ENCODE measurements at places on chromosomes 13 and 19.
A peak's percentile ranks its signal among the peaks of the same experiment; 100 is the strongest.

GRCh38 chr19:47176071-47176626, 45.5 kb downstream of the SAE1 start:
- no peak for DNase-seq

DNA sequence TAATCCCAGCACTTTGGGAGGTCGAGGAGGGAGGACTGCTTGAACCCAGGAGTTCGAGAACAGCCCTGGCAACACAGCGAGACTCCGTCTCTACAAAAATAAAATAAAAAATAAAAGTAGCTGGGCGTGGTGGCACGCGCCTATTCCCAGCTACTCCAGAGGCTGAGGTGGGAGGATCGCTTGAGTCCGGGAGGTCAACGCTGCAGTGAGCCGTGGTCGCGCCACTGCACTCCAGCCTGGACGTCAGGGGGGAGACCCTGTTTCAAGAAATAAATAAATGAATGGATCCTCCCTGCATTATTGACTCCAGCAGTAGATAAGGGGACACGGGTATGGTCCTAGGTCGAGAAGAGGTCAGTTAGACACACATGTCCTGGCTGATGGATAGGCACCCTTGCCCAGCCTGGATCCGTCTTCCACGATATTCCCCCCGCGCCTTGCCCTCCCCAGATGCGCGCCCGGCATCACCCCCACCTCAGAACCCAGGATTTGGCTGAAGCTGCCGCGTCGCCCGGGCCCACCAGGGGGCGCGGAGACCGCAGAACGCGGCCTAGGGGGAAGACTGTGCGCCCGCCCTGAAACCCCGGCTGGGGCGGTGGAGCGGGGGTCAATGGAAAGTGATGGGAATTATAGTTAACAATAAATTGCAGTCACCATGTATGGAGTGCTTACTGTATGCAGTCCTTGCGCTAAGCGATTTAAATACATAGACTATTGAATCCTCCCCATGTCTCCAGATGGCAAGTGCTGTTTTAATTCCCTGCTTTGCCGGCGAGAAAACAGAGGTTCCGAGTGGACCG, 2.1 kb upstream of the HOOK2 start:
- peak; percentile 14 for DNase-seq

DNA sequence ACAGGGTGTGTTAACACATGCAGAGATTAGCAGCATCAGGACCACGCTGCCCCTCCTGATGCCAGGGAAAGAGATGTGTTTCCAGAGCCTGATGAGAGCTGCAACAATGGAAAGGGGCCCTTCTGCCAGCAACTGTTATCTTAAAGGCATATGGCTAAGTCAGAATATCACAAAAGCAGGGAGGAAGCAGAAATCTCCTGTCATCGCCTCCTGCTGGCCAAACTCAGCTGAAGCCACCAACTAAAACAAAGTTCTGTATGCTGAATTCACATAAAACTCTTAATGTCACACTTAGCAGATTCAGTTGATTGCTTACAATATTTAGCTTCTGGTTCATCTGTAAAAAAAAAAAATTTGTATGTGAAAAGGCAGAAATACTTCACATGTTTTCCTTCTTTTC, 178.2 kb downstream of the GPC5 start:
- DNase-seq = no peak

GRCh38 chr13:44739539-44739938, 163.4 kb upstream of the TSC22D1 start:
- DNase-seq = no peak

DNA sequence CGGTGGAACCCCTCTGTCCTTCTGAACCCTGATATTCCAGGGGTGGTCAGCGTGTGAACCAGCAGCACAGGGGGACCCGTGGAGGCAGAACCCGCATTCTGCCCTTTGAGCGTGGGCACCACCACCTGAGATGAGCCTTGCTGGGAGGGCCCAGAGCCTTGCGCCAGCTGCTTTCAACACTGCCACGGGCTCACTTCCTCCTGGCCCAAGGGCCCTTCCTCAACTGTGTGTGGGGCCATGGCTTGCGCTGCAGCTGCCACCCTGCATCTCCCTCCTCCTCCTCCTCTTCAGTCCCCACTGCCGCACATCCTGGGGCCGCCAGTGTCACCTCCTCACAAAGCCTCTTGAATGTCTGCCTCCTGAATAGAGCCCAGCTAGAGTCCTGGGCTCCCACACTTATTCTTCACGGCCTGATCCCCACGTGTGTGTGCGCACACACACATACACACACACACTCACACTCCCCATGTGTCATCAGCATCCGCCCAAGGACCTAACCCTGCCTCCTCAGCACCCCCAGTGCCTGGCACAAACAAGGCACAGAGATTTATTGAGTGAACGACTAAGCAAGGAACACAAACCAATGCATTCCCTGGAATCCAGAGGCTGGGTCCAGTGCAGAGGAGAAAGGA, 26.9 kb upstream of the TMEM160 start:
- DNase-seq = peak; percentile 59

DNA sequence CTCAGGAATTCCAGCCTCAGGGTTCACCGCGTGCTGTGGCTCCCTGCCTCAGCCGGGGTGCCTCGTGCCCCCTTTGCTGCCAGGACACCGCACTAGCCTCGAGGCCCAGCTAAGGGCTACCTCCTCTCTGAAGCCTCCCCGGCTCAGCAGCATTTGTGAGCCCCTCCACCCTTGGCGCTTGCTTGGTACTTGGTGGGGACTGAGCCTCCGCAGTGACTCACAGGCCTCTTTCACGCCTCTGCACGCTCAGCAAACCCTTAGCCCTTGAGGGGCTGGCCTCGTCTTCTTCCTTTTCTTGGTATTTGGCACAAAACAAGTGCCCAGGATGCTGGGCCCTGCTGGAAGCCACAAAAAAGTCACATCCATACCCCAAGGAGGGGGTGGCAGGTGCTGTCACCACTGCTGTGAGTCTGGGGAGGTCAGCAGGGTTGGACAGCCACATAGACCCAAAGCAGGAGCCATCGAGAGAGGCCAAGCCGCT, 85.4 kb upstream of the TM9SF2 start:
- DNase-seq = no peak

GRCh38 chr13:100517135-100517534, 71.5 kb downstream of the GGACT start:
- DNase-seq = no peak

DNA sequence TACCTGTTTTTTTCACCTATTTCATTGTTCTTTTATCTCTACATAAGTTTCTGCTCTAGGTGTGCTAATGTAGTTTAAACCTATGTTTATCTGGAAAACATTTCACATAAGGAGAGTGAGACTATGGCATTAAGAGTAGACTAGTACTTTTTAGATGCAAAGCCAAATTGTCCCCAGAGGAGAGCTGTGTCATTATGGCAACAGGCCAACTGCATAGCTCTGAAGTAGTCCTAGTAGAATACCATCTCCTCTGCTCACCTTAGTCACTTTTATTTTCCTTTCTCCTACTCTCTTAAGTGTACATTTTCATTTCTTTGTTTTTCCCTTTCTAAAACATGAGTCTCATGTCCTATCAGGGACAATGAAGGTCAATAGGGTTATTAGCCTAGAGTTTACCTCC, 123.1 kb downstream of the ITGBL1 start:
- no peak for DNase-seq

DNA sequence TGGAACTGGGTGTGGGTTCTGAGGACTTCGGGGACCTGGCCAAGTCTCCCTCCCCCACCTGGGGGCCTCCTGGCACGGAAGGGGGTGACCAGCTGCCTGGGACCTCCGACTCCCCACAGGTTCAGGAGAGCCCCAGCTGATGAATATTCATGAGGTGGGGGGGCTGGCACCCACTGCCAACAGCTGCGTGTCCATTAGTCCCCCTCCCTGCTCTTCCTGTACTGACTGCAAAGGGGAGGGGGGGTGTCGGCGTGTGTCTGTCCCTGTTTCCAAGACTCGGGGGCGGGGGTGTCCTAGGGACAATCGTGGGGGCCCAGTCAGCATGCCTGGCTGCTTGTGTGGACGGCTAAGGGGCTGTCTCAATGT, 10.6 kb upstream of the NFIX start:
- DNase-seq = no peak

- DNase-seq = no peak
Measured at GRCh38 chr13:99287551-99287950, 19.6 kb downstream of the GPR183 start.

DNA sequence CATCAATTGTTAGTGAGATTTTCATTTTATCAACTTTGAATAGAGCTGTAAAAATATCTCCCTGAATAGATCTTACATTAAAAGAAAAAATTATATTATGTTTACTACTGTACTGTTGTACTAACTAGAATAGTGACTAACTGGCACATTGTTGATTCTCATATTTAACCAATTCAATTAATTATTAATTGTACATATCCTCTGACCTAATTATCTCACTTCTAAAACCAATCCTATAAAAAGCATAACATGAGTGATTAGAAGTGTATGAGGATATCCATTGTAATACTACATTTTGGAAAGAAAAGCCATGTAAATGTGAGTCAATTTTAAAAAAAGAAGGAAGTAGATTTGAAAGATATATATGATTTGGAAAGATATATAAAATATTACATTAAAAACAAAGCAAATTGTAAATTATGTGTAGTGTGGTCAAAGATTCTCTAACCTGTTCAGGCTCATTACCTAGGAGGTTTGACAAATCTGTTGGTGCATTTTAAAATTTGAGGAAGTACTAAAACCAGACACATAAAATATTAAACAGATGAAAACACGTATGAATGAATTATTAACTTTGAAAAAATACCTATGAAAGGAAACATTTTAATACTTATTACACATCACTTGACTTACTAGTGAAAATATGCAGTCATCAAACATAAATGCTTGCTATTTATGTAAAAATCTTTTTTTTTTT, 829.8 kb upstream of the SLC10A2 start:
- DNase-seq = no peak

DNA sequence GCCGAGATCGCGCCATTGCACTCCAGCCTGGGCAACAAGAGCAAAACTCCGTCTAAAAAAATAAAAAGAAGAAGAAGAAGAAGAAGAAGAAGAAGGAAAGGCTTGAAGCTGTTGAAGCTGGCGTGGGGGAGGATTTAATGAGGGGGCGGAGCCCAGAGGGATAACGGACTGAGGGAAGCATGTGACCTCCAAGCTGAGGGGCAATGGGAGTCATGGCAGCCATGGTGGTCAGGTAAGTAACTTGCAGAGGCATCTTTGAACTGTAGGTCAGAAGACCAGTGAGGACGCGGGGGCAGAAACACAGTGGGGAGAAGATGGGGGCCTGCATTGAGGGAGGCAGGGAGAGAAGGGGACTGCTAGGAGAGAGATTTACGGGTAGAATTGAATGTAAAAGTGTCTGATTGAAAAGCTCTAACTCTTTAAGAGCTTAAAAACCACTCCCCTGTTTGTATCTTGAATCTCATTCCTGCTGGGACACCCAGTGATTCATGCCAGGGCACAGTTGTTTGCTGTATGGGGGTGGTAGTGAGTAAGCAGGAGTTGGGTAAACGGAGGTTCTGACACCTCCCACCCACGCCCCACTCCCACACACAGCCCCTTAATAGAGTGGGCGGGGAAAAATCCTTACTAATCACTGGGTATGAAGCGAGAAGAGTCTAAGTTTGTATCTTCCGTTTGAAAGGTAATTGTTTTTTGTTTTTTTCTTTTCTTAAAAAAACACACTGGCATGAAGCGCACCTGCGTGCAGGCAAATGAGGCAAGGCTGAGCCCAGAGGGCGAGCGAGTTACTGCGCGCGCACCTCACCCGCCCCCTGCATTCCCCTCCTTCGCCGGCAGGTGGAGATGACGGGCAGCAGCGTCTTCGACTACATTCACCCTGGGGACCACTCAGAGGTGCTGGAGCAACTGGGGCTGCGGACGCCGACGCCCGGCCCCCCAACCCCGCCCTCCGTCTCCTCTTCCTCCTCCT, 13.0 kb downstream of the TMEM160 start:
- peak; percentile 63 for DNase-seq

DNA sequence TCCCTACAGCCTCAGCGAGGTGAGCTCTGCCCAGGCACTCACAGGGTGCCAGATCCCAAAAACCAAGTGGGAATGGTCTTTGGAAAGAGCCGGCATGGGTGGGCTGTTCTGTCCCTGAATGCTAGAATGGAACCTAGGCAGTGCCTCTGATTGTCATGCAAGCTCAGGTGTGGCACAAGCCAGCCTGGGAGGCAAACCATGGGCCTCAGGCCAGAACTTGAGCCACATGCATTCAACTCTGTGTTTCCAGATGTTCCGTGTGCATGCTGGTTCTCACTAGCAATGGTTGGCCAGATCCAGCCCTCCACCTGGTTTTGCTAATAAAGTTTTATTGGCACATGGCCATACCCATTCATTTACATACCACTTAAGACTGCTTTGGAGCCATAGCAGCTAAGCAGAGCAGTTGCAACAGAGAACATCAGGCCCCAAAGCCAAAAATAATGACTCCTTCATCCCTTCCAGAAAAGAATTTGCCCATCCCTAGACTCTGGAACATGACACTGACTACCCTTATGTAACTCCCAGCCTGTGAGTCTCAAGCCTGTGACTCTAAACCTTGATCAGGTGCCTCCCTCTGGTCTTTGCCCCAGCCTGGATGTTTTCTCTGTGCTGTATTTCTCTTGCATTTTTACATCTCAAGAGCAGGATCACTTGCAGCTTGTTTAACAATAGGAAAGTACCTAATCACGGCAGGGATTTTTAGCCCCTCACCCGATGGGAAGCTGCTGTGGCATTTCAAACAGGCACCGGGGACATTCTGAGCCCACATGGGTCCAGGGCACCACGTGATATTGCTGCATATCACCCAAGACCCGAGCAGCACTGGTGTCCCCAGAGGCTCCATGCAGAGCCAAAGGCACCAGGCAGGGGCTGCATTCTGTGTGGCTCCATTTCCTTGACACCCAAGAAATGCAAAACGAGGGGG, 55.4 kb upstream of the USE1 start:
- DNase-seq = no peak

GRCh38 chr13:28031220-28031895, 42.9 kb upstream of the URAD start:
- no peak for DNase-seq

GRCh38 chr19:38803543-38803942, 9.2 kb downstream of the LGALS4 start:
- no peak for DNase-seq

DNA sequence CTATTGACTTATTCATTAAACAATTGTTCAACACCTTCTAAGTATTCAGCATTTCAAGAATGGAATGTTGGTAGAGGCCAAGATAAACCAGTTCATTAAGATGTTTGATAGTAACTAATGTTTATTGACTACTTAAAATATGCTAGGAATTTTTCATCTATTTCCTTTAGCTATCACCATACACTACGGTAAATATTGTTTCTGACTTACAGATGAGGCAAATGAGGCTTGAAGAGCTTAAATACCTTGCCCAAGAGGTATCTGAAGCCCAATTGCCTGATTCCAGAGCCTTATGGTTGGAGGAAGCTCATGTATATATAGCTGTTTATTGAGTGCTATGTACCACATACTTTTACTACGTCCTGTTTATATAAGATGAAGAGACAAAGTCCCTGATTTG, 286.2 kb downstream of the NDFIP2 start:
- DNase-seq = no peak

Data from GF-D8 (cell line).